MM.1S (cell line): ENCODE measurements at places on chromosomes 5 and 9.

DNA sequence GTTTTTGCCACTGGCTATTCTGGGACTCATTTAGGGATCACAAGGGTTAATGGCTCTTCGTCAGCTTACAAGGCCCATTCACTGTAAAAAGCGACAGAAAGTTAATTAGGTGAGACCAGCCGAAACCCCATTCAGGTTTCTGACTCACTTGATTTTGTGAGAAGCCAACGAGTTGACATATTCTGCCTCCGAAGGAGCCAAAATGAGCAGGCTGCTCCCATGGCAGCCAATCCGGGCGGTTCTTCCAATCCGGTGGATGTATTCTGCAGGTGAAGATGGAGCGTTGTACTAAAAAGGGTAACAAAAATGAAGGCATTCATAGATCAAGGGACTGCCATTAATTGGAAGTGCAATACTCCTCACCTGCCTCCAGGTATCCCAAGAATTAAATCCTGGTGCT, 39.7 kb downstream of the DDX31 start:
- DNase-seq, result no peak

DNA sequence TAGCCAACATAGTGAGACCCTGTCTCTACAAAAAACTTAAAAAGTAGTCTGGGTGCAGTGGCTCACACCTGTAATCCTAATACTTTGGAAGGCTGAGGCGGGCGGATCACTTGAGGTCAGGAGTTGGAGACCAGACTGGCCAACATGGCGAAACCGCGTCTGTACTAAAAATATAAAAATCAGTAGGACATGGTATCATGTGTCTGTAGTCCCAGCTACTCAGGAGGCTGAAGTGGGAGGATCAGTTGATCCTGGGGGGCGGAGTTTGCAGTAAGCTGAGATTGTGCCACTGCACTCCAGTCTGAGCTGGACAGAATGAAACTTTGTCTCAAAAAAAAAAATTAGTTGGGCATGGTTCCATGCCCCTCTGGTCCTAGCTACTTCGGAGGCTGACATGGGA, 57.9 kb upstream of the MIER3 start:
- no peak for DNase-seq

DNA sequence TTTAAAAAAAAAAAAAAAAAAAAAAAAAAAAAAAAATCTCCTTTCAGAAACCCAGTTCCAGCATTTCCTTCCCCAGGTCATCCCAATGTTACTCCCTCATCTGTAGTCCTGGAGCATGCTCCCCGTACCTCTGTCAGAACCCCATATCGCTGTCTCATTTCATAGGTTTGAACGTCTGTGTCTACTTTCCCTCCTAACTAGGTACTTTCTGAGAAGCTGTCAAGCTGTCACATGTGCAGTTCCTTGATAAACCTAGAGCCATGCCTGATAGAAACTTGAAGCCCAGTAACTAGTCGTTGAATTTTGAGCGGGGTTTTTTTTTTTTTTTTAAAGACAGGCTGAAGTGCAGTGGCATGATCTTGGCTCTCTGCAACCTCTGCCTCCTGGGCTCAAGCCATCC, 15.6 kb downstream of the EXOSC3 start:
- DNase-seq, result no peak

DNA sequence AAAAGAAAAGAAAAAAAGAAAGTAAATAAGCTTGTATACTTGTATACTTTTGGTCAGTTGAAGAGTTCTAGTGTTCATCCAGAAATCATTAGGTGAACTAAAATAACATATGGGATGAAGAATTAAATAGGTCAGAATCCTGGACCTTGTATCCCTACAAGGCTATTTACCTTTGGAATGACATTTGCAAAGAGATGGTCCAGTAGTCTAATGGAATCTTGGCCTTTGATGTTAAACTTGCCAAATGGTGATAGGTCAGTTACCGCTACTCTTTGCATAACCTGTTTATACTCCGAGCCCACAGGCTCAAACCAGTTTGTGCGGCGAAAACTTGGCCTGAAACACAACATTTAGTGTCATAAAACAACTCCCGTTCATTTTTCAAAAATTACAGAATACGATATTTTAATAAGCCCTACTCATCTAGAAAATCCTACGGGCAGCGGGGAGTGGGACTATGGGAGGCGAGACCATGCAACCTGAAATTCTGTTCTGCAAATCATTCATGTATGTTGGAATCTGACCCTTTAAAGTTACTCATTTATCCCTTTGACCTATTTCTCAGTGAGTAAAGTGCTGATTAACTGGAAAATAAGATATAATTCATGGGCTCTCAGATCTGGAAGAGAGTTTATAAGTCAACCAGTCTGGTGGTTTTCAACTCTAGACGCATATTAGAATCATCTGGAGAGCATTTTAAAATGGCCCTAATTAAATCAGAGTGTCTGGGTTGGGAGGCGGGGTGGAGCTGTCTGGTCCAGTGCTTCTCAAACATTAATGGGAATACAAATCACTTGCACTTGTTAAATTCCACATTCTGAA, 38.6 kb downstream of the DMGDH start:
- DNase-seq, result no peak

- DNase-seq, result no peak
Observed at GRCh38 chr9:122366074-122366660, 4.7 kb upstream of the PTGS1 start.

DNA sequence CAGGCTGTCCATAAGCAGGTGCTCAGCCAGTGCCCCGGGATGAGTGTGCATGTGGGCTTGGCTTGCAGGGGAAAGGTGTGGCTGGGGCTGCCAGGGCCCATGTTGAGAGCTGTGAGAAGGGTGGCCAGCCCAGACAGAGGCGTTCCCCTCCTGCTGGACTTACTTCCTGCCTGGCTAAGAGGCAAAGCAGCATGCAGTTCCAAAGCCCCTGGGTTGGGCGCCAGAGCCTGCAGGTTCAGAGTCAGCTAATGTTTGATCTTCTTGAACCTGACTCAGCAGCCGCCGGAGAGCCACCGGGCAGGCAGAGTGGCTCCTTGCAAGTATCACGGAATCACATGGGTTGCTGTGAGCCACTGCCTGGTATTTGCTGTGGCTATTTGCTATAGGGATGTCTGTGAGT, 168.4 kb upstream of the MAP1B start:
- DNase-seq, result no peak

DNA sequence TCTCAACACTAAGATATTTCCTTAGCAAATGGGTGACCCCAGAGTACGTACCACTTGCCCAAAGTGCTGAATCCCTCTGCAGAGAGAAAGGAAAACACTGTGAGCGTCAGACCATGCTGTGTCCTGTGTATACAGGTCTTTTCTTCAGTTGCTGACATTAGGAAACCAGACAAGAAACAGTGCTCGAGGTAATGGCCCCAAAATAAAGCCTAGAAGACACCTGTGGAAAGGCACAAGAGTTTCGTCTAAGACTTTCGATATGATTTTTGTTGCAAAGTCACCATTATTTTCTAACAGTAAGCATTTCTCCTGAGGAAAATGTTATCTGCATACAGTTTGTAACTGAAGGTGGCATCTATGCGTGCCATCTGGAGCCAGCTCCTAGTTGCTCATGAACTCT, 62.0 kb upstream of the SIMC1 start:
- peak; percentile 91 for DNase-seq
